ENCODE measurements at places on chromosomes 2 and 18. TPM values are rescaled to one million over a fixed set of nuclear protein-coding genes. Genes with fewer than 3 reads are reported as not detected.

CHAC2 gene
- total RNA-seq = 9.5 TPM

TMEM198 gene
- total RNA-seq = 1.0 TPM

TNFAIP6 gene
- total RNA-seq = 4.7 TPM

TP53I3 gene
- total RNA-seq = 16.4 TPM

TFCP2L1 gene
- 2.4 TPM for total RNA-seq

DNA sequence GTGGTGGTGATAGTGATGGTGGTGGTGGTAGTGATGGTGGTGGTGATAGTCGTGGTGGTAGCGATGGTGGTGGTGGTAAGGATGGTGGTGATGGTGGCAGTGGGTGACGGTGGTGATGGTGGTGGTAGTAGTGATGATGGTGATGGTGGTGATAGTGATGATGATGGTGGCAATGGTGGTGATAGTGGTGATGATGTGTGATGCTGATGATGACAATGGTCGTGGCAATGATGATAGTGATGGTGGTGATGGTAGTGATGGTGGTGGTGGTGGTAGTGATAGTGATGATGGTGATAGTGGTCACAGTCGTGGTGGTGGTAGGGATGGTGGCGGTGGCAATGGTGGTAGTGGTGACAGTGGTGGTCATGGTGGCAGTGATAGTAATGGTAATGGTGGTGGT, 243.9 kb upstream of the RAB6C start:
- DNase-seq = no peak

- no peak for DNase-seq
Observed at GRCh38 chr2:241321886-241322285, 6.2 kb downstream of the SEPTIN2 start.

DNA sequence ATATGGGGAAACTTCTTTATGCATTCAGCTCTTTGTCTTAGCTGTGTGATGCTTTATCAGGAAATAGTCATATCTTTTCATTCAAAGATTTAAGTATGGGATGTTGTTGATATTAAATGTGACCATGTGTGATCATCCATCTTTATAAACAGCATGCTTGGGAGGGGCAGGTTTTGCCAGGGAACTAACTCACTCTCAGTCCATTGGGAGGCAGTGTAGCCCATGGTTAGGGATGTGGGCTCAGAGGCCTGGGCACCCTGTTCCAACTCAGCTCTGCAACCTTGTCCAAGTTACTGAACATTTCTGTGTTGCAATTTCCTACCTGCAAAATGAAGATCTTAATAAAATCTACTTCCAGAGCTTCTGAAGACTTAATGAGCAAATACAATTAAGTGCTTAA, 92.0 kb upstream of the BCL2L11 start:
- DNase-seq = no peak

DNA sequence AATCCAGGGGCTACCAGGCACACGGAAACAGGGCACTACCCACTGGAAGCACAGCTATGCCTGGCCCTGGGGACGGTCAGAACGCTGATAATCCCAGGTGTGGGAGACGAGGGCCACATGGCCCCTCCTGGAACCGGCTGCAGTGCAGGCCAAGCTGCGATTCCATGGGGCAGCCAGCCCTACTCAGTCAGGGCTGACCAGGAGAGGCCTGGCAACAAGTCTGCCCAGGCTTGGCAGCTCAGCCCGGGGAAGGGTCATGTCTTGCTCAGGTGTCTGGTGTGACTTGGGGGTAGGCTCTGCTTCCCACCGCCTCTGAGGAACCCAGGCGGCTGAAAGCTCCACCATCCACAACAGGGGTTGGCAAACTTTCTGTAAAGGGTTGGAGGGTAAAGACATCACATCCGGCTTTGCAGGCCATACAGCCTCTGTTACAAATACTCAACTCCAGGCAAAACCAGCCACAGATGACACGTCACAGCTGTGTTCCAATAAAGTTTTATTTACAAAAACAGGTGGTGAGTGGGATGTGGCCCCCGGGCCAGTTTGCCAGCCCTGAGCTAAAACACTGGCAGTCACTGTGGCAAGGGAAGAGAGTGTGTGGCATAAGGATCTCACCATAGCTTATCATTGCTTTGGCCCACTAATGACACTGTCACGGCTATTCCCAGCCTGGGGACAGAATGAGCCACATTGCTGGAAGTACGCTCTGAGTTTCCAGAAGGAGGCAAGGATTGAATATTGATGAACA, 85.2 kb downstream of the NDUFA10 start:
- DNase-seq = peak; percentile 57

GRCh38 chr2:223586261-223586660, 15.9 kb downstream of the SCG2 start:
- no peak for DNase-seq

DNA sequence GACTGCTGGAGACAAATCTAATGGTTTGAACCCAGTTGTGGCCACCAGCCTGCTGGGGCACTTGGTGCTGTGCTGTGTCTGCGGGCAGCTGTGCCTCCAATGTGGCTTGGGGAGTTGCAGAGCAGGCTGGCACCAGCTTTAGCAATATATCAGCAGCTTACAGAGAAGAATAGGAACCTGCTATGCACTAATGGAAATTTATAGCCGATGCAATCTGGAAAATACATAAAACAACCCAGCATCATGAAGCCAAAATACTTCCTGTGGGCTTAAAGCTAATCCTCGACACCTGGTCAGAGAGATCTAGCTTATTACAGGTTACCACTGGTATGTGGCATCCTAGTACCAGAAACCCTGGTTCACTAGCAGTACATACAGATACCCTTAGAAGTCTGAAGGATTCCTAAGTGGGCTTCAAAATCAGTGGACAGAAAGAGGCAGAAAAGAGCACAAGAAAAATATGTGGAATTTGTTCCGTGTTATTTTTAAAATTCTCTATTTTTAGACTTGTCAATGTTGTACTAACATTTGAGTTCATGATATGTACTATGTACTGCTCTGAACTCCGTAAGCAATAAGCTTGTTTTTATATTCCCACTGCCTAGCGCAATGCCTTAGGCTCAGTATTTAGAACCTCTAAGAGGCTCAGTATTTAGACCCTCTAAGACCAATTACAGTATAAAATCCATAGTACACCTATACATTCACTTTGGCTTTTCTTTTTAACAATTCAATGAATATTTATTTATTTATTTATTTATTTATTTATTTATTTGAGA, 194.7 kb downstream of the UXS1 start:
- no peak for DNase-seq

DNA sequence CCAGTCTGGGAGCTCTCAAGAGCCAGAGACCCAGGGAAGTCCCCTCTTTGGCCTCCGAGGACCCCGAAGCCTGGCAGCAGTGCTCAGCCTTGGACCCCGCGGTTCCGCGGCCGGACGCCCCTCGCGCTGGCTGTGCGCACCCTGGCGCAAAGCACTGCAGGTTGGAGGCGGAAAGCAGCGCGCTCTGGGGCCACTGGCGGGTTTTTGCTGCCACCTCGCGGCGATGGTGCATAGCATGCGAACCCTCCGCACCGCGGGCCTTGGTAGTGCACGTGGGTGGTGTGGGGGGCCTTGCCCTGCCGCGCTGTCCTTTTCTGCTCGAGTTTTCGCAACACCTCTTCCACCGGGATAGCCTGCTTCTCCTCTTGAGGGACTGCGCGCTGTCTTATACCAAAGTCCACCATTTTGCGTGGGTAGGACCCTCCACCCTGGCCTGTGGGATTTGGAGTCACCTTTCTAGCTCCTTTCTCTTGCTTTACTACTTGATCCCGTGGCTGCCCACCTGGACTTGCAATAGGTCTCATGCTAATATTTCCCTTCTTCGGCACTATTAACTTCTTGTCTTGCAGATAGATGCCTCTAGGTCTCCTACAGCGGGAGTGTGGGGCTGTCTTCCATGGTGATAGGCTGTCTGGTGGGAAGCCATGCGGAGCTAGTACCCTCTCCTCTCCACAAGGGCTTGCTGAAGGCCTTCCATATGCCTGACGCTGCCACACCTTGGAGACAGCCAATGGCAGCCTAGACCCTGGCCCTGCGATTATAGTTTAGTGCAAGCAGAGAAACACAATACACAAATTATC, 14.3 kb downstream of the SIX3 start:
- peak; percentile 94 for DNase-seq

DNA sequence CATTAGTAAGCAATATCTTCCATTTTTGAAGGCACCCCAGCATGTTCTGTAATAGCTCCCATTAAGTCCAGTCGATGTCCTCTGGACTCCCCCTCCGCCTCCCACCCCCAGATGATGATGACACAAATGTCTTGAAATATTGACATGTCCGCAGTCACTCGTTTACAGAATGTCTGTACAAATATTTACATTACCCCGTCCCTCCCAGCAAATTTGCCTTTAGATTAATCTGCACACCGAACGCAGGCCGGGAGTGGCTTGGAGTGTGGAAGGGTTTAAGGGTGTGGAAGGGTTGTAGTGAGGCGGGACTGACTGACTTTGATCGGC, 853 bp upstream of the OSBPL6 start:
- no peak for DNase-seq

DNA sequence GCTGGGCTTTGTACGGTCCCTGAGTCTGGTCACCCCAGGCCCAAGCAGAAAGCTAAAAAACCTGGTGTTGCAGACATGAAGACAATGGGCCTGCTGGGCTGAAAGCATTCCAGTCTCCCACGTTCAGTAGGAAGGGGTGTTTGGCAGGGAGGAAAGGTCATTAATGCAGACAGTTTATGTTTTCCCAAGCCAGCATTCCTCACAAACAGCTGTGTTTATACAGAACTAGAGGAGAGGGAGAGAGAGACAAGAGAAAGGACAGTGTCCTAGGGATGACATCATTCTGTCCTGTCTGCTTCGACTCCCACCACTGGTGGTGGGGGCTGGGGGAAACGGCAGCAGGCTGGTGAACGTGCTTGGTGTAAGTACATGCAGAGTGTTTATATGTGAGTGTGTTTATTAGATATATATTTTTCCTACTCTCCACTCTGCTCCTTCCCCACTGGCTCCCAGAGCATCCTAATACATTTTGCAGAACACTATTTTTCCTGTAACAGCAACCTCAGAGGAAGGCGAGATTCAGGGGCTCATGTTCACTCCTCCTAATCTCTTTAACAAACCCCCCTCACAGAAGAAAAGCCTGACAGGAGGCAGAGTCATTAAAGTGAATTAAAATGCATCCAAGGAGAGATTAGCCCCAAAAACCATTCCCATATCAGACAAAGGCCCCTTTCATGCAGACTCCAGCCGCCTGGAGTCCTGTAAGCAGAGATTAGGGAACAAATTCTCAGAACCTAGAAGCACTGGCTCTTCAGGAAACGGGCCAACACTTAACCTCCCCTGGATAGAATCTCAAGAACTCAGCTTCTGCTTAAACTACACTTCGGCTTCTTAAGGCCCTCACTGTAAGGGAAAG, 380.4 kb downstream of the TNS1 start:
- no peak for DNase-seq

GRCh38 chr2:6934758-6935651, 17.8 kb downstream of the RNF144A start:
- no peak for DNase-seq

DNA sequence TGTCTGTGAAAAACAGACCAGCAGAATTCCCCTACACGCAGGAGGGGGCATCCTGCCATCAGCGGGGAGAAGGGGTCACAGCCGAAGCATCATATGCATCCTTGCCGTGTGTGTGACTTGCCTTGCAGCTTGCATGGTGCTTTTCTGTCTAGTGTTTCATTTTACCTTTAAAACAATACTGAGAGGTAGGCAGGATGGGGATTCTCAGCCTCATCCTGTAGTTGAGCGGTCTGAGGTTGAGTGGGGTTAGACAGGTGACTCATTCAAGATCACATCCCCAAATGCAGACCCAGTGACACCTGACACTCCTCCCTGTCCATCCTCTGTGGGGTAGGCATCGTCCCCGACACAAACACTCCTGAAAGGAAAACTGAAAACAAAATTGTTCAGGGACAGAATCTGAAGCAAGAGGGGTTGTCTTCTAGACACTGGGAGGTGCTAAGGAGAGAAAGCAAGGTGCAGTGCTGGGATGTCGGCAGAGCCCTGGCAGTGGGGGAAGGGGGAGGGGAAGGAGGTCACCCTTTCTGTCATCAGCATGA, 7.9 kb downstream of the ARL4C start:
- DNase-seq = peak; percentile 77

GRCh38 chr2:127175751-127176354, 44.2 kb downstream of the CYP27C1 start:
- peak; percentile 47 for DNase-seq

GRCh38 chr18:39561126-39561525, 1995.5 kb upstream of the CELF4 start:
- no peak for DNase-seq

- no peak for DNase-seq
Observed at GRCh38 chr2:169118060-169118459, 48.7 kb downstream of the DHRS9 start.

DNA sequence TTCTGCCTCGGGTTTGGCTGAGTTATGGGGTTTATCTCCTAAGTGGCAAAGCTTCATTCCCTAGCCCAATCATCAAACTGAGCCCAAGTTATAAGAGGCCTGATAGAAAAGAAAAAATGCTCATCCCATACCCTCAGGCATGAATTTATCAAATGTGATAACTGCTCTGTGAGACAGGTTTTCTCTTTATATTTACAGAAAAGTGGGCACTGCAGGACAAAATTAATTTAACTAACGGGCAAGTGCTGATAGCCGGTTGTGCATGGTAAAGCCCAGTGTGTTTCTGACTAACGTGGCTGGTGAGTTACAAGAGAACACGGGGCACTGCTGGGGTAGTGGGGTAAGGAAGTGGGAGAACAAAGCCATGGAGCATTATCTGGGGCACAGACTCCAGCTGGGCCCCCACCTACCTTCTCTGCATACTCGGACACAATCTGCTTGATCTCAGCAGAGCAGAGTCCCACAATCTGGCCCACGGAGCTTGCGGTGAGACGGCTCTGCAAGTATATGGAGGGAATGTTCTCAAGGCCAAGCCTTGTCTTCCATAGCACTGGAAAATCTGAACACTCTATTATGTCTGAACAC, 40.3 kb downstream of the CCDC93 start:
- no peak for DNase-seq

DNA sequence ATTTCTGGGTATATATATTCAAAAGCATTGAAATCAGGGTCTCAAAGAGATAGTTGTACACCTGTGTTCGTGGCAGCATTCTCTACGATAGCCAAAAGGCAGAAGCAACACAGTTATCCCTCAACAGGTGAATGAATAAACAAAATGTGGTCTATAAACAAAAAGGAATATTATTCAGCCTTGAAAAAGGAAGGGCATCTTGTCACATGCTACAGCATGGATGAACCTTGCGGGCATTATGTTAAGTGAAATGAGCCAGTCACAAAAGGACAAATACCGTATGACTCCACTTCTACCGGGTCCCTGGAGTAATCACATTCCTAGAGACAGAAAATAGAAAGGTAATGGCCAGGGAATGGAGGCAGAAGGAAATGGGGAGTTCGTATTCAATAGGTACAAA, 228.8 kb downstream of the SH3BP4 start:
- DNase-seq = no peak

DNA sequence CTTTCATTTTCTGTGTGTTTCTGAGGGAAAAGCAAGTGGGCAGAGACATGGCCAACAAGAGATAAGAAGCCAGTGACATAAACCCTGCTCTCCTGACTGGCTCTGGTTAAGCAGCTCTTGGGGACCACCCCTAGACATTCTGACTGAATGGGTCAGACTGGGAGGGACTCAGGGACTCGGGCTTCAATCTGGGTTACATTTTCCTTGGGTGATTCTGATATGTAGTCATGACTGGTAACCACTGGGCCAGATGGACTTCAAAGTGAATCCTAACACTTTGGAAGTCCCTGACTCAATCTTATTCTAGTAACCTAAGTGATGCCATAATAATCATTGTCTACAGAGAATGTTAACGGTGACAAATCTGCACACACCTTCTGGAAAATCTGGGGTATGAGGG, 397.8 kb downstream of the NBAS start:
- no peak for DNase-seq

GRCh38 chr2:240631548-240632305, 6.4 kb downstream of the GPR35 start:
- peak; percentile 54 for DNase-seq

- no peak for DNase-seq
Observed at GRCh38 chr2:20482725-20483124, 35.9 kb downstream of the RHOB start.

All from spleen (tissue), 13 donors.